ENCODE measurements at places on chromosomes 6 and 20.

- no peak for DNase-seq
Measured at GRCh38 chr6:127204281-127204680, 62.4 kb upstream of the RNF146 start.

DNA sequence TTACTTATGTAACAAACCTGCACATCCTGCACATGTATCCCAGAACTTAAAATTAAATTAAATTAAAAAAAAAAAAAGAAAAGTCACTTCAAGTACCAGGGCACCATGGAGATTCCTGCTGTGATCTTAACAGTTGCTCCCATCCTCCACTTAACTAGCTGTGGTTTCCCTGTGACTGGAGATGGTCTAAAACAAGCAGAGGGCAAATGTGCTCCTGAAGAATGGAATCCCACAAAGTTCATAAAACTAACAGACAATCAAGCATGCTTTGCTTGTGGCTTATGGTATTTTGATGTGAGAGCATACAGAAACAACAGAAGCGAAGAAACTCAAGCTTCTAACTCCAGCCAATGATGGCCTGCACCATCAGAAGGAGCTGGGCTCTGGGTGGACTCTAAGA lies 153.6 kb upstream of the KCNK16 start:
- DNase-seq: no peak

DNA sequence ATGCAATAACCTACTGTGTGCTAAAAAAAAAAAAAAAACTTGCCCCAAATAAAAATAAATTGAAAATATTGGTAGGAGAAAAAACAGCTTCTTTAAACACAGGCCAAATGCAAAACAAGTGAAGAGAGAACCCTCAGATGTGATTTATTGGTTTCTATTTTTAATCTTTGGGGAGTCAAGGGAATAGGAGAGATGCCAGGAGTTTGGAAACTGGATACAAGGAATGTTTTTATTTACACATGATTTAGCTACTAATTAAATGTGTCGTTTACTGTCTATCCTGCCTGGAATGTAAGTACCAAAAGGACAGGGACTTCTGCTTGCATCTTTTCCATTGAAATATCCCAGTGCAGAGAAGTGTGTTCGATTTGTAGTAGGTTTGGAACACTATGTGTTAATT lies 810.7 kb downstream of the MAFB start:
- DNase-seq: no peak

DNA sequence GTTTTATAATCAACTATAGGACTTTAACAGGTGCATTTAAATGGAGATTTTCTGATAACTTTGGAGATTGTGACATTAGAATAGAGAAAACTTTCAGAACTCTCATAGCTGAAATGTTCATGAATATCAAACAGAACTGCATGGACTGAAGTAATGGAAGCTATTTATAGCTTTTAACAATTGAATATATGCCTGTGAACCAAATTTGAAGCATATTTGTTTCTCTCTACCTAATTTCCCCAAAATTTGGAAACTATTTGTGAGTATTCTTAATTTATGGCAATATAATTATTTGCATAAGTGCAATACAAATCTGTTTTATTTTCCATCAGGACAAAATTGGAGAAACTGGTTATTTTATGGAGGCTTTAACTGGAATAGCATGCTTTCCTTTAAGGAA lies 96.6 kb downstream of the PLG start:
- DNase-seq: no peak

DNA sequence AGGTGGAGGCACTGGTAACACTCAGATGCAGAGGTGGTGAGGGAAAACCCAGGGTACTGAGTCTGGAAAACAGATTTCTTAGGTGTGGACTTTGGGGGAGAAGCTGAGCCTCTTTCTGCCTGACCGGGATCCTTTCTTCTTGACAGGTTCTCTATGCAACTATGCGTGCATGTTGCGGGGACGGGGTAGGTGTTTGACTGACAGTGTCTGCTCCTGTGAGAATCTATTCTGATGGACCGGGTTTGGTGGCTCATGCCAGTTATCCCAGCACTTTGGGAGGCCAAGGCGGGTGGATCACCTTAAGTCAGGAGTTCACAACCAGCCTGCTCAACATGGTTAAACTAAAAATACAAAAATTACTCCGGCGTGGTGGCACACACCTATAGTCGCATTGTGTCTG lies 27.9 kb upstream of the ID1 start:
- DNase-seq: no peak

- no peak for DNase-seq
Measured at GRCh38 chr20:5480824-5481600, 164.3 kb upstream of the PROKR2 start.

DNA sequence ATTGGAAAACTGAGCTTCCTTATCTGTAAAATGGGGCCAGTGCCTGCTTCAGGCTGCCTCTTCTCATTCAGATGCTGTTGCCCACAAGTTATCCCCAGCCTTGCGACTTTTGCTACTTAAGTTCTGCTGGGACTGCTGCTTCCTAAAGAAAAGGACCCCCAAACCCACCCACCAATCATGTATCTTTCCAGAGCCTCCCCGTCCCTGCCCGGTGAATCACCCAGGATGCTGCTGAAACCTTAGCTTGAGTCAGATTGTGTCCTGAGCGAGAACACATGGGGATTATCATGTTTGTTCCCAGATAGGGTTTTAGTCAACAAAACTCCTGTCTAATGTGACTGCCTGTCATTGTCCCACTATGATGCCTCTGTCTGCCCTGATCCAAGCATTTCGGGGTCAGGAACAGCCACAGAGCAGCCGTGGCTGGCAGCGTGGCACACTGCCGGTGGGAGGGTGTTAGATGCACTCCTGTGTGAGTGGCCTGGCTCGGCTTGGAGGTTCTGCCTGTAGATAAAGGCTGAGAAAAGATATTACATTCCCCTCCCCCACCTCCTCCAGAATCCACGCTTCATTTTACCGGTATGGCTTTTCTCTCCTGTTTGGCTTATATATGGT lies 79.9 kb downstream of the TOX2 start:
- no peak for DNase-seq

- no peak for DNase-seq
Measured at GRCh38 chr6:143396497-143397226, 53.8 kb downstream of the ADAT2 start.

DNA sequence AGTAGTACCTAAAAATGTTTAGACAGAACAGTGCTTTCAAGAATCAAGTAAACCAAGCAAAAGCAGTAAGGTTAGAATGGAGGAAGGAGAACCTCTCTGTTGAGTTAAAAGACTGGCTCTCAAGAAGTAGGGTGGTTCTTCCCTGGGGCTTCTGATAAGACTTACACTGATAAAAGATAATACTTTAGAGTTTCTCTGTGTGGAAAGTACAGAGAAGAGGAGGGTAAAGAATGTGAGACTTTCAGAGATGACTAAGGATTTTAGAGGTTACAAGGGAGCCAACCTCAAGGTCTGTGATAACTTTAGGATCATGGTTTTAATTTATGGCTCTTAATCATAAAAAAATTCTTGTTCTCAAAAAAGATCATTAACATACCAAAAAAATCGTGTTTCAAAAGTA lies 30.9 kb upstream of the ALDH8A1 start:
- DNase-seq: no peak

DNA sequence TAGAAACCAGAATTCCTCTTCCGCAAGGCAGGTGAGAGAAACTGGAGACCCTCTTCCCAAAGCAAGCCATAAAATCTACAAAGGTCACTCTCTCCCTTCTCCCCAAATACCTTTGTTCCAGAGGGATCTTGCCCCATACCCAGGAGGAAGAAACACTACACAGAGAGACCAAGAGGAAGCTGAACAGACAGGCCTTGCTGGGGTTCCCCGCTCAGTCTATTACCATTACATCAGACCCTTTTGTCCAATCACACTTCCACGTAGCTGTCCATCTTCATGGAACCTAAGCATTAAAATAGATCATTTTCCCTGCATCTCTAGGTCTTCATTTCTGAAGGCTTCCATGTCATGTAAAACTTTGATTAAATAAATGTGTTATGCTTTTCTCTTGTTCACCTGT lies 32.1 kb downstream of the METTL24 start:
- no peak for DNase-seq

- DNase-seq: no peak
Measured at GRCh38 chr20:53387983-53388675, 205.5 kb downstream of the ZNF217 start.

- no peak for DNase-seq
Measured at GRCh38 chr6:2042956-2043648, 202.3 kb downstream of the GMDS start.

DNA sequence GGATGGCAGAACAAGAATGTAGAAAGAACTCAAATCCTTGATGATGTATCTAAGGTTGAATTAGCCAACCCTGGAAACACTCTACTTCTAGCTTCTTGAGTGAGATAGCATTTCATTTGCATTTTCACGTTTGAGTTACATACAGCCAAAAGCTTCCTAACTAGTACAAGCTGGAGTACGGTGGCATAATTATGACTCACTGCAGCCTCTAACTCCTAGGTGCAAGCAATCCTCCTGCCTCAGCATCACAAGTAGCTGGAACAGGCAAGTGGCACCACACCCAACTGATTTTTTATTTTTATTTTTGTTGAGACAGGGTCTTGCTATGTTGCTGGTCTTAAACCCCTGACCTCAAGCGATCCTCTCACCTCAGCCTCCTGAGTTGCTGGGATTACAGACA lies 36.5 kb upstream of the STK35 start:
- DNase-seq: no peak

GRCh38 chr6:104604685-104605084 lies 255.0 kb downstream of the HACE1 start:
- DNase-seq: no peak

DNA sequence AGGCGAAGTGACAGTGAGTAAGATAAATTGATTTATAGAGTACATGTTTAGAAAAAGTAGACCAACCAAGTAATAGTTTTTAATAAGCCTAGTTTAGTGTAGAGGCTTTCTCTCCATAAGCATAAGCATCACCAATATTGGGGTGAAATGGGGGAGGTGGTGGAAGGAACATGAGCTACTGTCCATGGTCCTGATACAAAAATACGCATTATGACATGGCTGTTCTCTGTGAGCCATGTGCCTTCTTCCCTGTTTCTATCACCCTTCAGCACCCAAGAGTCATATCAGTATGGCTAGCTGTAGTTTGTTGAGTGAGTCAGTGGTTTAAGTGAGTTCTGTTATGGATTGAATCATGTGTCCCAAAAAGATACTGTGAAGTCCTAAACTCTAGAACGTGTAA lies 150.8 kb downstream of the EDN1 start:
- DNase-seq: no peak

- DNase-seq: no peak
Measured at GRCh38 chr6:39776581-39776980, 15.6 kb upstream of the DAAM2 start.

- no peak for DNase-seq
Measured at GRCh38 chr6:15338476-15338875, 92.6 kb downstream of the JARID2 start.

- no peak for DNase-seq
Measured at GRCh38 chr6:7528565-7528964, 12.9 kb upstream of the DSP start.

- DNase-seq: no peak
Measured at GRCh38 chr6:154167126-154167525, 128.1 kb downstream of the OPRM1 start.

DNA sequence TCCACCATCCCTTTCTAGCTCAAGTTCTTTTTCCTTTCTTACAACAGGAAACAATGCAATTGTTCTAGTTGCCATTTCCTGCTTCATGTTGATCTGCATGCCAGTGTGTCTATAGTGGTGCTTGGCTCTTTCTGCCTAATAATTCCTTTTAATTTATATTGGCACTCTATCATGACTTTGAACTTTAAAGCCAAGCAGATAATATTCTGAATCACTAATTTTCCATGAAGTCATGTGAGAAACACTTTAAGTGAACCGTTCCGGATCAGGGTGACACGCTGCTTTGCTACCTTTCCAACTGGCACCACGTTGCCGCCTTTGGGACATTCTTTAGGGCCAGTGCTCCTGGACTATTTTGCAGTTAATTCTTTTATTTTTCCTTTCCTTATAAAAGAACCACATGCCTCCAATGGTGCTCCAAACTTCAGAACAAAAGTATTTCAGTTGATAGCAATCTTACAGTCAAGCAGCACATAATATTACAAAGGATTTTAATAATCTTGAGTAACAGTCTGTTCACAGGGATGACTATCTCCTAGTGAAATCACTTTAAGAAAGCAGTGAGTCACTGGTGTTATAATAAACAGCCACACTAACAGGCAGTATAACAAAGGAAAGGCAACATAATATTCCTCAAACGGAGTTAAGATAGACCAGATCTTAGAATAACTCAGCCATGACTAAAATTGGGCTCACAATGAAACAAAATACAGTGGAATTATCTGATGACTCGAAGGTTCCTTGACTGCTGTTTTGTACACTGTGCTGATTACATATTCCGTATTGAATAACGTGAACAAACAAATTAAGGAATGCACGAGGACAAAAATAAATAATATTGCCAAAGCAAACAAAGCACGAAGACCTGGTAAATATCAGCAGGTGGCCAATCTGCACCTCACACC lies 19.0 kb upstream of the BLOC1S5 start:
- DNase-seq: no peak

GRCh38 chr6:35251949-35252348 lies 7.6 kb upstream of the ZNF76 start:
- DNase-seq: no peak

- DNase-seq: no peak
Measured at GRCh38 chr6:136446579-136447187, 103.5 kb downstream of the MAP7 start.

DNA sequence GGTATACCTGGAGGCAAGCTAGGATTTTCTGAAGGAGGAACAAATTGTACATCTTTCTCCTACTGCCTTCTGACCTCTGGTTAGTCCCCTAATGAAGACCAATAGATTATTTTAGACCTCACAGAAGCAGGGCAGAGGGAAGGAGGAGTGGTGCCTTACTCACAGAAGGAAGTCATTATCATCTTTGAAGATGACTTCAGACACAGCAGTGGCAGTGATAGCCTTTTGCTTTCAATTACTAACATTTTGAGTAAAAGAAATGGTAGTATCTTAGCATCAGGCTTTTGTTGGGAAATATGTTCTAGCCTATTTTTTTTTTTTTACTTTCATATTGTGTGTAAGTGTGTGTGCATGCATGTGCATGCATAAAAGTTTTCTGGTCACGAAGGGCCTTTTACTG lies 164.2 kb upstream of the PLN start:
- DNase-seq: no peak

DNA sequence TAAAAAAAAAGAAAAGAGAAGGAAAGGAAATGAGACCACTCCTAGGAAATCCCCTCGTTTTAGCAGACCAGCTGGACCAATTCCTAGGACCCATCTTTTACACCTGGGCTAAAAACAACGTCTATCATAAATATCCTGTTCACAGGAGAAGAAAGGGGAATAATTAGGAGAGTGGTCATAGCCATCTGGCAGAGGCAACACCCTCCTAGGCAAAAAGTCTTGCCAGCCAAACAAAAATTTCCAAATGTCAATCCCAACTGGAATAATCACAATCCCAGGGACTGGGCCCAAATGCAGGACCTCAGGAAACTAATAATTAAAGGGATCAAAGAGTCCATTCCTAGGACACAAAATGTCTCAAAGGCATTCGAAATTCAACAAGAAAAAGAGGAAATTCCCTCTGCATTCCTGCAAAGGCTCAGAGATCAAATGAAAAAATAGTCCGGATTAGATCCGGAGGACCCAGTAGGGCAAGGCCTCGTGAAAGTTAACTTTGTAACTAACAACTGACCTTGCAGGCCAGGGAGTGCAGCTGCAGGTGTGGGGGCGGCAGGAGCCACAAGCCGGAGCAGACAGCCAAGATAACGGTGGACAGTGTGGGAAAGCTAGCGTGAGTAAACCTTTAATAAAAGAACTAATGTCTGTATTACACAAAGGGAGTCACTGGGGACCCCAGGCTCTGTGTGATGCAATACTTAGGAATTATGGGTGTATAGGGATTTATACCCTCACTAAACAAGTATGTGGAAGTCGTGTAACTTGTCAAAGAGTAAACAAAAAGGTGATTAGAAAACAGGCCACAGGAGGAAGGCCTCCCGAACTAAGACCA lies 11.7 kb downstream of the LCA5 start:
- DNase-seq: no peak
